D341Med (cell line): ENCODE measurements at places on chromosomes 6 and 20.
A peak's percentile ranks its signal among the peaks of the same experiment; 100 is the strongest.

DNA sequence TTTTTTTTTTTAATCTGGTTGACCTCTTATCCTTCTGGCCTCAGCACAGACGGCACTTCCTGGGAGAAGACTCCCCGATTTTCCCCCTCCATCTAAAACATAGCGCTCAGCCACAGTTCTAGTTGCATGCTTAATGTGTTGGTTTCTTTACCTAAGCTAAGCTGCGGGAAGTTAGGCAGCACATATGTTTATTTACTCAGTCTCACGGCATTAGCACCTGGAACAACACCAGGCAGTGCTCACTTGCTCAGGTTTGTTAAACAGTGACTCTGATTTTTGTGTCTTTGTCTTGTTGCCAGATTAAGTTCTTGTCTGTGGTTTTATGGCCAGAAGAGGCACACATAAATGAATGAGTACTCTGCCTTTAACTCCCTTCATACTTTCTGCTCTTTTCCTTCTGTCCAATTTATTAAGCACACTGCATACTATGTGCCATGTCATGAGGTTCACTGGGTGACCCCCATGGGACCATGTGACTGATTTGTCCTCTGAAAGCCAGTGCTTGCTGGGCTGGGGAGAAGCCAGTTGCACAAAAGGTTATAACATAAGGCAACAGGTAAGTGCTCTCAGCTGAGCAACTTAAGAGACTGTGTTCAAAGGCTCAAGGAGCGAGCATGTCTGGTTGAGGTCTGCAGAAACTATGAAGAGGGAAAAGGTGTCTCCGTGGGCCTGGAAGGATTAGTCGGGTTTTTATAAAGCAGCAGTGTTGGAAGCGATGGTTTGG lies 93.6 kb downstream of the RPP40 start:
- DNase-seq, result no peak

DNA sequence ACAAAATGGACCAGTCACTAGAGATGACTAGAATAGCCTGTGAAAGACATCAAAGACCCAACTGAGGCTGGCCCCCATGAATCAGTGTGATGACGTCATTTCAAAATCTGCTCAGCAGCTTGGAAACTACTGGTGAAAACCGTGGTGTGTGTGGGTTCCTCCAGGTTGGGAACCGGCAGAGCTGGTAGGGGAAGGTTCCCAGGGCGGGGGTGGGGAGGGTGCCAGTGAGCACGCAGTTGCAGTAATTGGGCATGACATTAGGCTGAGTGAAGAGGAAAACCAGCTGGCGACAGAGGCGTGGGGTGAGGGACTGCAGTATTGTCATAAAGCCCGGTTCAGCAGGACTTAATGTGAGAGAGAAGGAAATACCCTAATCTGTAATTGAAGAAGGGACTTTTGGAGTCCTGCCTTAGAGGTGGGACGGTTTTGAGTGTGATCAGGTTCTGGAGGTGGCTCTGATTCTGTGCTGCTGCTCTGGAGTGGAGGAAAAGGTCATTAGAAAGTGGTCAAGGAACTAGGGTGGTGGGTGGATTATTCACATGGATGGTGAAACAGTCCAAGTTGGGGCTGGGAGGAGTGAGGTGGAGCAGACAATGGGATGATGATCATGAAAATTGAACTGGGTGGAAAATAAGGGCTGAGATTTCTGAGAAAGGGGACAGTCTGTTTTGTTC lies 52.0 kb upstream of the MTHFD1L start:
- DNase-seq, result no peak

GRCh38 chr6:33567836-33568235 lies 12.2 kb downstream of the BAK1 start:
- no peak for DNase-seq

GRCh38 chr20:15848995-15849610 lies 724.1 kb downstream of the KIF16B start:
- DNase-seq, result no peak

DNA sequence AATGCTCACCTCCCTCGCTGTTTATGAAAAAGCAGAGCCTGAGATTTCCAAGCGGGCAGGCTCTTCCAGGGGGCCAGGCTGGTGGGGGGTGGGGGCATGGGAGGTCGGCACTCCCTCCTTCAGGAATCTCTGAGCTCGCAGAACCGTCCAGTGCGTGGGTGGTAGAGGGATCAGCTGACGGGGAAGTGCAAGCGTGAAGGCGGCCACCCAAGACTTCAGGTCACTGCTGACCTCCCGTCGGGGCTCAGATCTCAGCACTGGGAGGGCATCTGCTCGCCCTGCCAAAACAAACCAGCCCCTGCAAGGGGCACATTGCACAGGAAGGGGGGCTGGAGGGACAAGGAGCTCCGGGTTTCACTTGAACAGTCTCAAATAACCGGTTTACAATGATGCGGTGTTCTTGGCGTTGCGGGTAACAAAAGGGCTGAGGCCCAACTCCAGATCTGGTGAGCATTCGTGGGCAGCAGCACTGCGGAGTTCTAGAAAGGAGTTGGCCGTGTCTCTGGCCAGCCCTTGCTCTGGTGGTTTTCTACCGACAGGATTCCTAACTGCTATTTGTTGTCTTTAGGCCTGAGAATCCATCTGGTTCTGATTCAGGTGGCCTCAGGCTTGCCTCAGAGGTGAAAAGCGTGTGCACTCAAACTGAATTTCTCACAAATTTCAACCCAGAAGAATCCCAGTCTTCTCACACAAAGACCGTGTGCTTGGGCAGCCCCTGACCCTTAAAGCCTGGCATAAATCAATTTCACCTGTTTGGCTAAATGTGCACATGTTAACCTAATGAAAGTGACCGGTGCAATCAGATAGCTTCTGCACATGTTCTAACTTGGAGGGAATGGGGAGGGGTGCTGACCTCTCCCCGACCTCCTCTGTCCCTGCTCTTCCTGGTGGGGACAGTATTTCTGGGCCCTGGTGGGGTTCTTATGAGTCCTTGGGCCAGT lies 191.6 kb downstream of the MYLK4 start:
- no peak for DNase-seq

- DNase-seq, result no peak
Observed at GRCh38 chr6:156161471-156161870, 615.7 kb upstream of the ARID1B start.

GRCh38 chr20:45872626-45873025 lies 8.4 kb upstream of the ZSWIM1 start:
- no peak for DNase-seq

- DNase-seq, result peak; percentile 76
Observed at GRCh38 chr6:145963216-145964068, 716 bp downstream of the SHPRH start.
